HuH-7.5 (cell line): ENCODE measurements at places on chromosomes 13 and 19.

GRCh38 chr13:89255844-89256406, 1584.8 kb downstream of the SLITRK5 start:
- DNase-seq: no peak

GRCh38 chr19:50242581-50242980, 39.2 kb downstream of the MYH14 start:
- no peak for DNase-seq

DNA sequence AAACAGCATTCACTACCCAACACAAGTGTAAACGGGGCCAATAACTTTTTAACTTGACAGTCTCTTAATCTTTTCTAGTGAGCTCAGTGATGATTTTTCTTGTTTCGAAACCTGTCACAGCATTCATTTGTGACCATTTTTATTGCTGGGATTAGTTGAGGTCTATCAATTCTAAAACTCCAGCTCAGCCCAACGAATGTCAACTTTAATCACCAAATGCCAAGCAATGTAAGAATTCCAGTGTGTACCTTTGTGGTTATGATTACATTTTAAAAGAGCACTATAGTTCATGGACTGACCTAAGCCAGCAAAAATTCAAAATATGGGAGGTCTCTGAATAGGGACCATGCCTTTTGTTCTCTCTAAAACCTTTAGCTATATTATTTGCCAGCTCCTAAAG, 694.3 kb upstream of the SGCG start:
- no peak for DNase-seq

DNA sequence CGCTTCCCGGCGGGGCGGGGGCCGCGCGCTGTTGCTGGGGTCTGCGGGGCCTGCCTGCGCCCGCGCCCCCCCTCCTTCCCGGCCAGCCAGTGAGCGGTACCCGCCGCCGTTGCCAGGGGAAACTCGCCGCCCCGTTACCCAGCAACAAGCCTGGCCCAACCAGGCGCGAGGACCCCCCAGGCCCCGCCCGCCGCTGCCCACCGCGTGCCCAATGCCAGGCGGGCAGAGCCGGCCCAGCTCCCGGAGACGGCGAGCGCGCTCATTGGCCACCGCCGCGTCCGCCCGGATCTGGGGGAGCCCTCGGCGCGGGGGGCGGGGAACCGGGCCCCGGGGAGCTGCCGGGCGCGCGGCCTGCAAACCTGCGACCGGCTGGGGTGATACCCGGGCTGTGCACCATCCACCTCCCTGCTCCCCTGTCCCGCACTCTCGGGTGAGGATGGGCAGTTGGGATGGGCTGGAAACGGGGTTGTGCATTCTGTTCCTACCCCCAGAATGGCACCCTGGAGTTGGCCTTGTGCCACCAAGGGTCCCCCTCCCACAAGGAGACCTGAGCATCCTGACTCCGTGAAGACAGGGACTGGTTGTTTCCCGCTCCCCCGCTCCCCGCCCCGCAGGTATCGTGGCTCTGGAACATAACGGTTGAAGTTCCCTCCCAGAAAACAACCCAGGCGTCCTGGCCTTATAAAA, 8.8 kb upstream of the BBC3 start:
- DNase-seq: no peak

GRCh38 chr19:58560007-58560887, 1.8 kb upstream of the UBE2M start:
- DNase-seq: peak; percentile 6
